ENCODE measurements at places on chromosomes 3 and 15.

DNA sequence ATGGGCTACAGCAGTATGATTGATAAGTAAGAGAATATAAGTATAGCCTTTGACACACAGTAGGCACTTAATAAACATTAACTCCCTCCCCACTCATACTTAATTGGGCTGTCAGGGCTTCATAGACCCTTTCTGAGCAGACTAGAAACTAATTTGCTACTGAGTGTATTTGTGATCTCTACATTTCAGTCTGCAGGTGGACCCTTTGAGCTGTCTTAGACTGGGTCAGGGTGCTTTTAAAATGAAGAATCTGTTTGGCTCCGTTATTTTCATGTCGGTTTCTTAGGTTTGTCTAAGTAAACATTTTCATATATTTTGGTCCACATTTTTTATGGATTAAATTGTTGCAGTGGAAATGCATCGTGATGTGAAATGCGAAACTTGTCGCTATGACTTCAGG lies 50.3 kb upstream of the SELENOK start:
- no peak for DNase-seq

DNA sequence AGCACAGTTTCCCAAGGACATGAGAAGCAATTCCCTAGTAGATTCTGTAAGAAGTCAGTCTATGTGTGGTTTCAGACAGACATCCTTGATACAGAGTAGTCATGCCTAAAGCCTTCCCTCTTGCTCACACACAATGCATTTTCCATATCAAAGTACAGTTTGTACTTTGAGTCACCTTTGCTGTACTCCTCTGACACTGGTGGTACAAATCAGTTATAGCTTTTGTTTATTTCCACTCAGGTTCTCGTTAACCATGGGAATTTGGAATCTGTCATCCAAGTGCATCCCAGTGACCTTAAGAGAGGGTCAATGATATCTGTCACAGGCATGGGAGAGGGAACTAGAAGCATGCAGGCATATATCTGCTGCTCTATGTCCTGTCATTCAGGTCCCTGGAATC lies 3.6 kb upstream of the GNB4 start:
- DNase-seq = no peak

DNA sequence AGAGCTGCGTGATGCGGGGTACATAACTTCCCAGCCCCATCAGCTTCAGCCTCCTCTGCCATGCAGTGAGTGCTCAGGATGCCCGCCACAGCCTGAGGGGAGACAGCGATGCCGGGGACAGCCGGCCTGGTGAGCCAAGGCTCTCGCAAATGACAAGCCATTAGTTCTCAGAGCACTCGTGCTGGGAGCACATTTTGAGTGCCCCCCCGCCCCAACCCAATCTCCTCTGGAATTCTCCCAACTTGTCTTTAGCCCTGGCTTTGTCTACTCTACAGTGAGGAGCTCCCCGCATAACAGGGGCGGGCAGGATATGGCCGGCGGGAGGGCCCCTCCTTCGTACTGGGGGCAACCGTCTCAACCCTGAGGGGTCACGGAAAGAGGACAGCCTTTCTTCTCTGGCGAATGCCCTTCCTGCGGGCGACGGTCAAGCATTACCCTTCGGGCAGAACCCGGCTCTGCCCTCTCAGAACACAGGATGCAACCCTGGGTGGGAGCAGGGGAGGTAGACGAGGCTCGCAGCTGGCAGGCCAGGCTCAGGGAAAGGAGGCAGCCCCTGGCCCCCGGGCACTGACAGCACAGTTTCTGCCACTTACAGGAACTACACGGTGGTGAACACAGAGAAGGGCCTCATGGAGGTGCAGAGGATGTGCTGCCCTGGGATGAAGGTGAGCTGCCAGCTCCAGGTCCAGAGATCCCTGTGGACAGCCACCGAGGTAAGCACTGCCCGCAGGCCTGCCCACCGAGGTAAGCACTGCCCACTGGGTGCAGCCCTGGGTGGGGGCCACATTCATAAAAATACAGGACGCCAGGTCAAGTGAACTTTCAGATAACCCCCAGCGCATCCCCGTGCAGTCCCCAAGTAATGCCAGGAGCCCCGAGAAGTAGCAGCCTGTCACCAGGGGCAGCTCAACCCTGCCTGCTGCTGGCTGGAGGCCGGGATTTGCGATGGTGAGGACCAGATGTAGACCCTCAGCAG lies 141.7 kb downstream of the LRRK1 start:
- no peak for DNase-seq

GRCh38 chr3:111692593-111693552 lies 97.7 kb upstream of the ZBED2 start:
- DNase-seq = no peak

- DNase-seq = no peak
Measured at GRCh38 chr3:191237047-191237882, 38.2 kb downstream of the OSTN start.

DNA sequence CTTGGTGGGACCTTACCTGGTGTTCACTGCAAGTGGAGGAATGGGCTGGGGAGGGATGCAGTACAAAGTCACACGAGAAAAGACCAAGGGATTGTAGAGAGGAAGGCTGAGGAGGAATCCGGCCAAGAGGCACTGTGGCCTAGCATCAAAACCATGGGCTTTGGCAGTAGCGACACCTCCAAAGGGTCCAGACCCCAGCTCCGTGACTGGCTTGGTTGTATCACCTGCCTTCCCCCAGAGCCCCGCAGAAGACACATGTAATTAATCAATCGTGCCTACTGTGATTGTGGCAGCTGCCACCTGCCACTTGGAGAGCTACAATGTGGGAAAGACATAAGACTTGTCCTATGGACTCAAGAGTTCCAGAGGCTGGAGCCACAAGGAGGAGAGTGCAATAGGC lies 54.7 kb downstream of the ST8SIA2 start:
- DNase-seq = no peak

- DNase-seq = no peak
Measured at GRCh38 chr3:4722103-4722502, 229.0 kb downstream of the ITPR1 start.

GRCh38 chr3:33132019-33132360 lies 18.2 kb downstream of the CRTAP start:
- DNase-seq = no peak

DNA sequence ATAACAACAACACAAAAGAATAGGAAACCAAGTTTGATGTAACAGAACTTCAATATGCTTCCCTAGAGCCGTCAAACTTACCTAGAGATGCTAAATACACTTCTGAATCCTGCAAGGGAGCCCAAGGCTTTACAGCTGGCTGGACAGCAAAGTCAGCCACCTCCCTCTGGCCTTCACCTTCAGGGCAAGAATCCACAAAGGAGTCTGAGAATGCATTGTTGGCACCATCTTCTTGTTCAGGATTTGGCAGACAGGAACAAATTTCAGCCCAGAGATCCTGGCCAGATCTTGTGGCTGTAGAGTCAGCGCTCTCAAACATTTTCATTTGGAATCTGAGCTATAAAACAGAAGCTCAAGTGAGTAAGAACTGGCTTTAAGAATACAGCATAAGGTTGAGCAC lies 2.2 kb downstream of the CCDC32 start:
- no peak for DNase-seq

- no peak for DNase-seq
Measured at GRCh38 chr3:58058361-58059263, 50.4 kb downstream of the FLNB start.

- no peak for DNase-seq
Measured at GRCh38 chr3:38614651-38615352, 34.7 kb downstream of the SCN5A start.

- peak; percentile 18 for DNase-seq
Measured at GRCh38 chr3:66036586-66037148, 2.1 kb downstream of the MAGI1 start.

DNA sequence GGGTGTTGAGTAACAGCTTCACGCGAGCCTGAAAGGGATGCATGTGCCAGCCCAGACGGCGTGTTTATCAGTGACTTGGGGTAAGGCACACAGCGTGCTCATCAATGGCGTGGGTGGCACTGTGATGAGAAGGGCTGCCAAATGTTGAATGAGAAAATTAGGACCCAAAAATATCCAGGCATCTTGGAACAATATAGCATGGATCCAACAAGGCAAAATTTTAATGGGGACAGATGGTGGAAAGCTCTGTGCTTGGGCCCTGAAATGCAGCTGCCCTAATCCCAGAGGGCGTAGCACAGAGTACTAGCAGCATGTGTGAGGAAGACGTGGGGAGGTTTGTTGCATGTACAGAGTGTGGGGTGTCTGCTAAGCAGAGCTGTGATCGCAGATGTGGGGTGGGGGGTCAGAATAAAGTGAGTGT lies 48.9 kb downstream of the SSUH2 start:
- no peak for DNase-seq
